ENCODE measurements at places on chromosomes 11 and 22.
A peak's percentile ranks its signal among the peaks of the same experiment; 100 is the strongest.

DNA sequence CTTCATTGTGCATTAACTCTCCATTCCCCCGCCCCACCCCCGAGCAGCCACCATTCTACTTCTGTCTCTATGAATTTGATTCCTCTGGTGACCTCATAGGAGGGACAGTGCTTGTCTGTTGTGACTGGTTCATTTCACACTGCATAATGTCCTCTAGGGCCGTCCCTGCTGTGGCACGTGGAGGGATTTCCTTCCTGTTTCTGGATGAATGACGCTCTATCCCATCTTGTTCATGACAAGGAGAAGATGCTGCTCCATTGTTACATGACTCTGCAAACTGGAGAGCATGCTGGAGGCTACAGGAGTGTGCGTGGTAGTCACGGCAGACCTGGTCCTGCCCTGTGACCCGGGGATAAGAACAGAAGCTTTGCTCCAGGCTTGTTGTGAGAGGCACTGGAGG lies 61.3 kb downstream of the RTL6 start:
- DNase-seq: no peak

GRCh38 chr11:44595964-44596381 lies 30.5 kb downstream of the CD82 start:
- no peak for DNase-seq

DNA sequence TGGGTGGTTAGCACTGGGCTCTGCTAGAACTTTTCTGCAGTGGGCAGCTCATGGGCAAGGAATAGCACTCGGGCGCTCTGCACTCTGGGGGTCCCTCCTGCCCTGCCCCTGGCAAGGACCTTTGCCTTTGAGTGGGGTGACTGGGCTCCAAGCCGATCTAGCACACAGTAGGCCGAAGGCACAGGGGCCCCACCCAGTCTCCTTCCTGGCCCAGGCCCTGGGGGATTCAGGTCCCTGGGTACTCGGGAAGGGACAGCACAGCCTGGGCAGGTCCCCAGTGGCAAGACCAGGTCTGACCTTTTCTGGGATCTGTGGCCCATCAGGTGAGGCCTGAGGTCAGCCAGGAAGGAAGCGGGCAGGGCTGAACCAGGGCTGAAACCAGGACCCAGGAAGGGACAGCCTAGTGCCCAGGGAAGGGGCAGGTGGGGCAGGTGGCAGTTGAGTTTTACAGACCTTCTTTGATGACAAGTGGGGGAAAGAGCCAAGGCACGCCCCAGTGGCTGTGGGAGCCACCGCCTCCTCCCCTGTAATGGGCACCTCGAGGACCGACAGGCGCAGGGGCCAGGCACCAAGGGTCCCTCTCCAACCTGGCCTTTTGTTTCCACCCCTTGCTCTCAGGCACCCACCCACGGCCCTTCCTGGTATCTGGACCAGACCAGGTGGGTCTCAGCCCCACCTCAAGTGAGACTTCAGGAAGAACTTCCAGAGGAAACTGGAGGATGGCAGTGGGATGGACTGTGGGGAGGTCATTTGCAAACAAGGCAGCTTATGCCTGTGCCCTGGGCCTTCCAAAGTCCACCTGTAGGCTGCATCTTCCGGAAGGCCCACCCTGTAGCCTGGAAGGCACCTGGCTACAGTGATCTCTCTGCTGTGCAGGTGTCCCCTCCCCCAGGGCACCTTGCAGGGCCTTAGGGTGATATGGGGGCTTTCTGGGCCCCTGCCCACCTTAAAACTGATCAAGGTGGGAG lies 883 bp upstream of the AIFM3 start:
- DNase-seq: no peak

- DNase-seq: no peak
These were observed 27.5 kb upstream of the KRTAP5-7 start for GRCh38 chr11:71499546-71499945.

GRCh38 chr22:43066134-43066533 lies 23.1 kb downstream of the TTLL1 start:
- no peak for DNase-seq

DNA sequence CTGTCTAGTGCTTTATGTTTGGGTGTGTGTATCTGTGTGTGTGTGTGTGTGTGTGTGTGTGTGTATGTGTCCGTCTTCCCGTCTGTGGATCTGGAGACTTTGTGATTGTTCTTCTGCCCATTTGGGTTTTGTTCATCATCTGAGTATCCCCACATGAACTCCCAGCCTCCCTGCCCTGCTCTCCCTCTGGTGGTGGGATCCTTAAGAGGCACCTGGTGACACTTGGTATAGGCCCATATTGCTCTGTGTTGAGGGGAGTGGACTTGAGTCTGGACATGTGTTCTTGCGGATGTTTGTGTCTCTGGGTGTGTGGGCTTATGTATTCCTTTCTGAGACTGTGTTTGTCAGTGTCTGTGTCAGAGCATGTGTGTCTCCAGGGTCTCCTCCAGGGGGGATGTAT lies 15.3 kb downstream of the RCOR2 start:
- peak; percentile 29 for DNase-seq

- DNase-seq: no peak
These were observed 780.2 kb downstream of the LRRC4C start for GRCh38 chr11:40679276-40679675.

DNA sequence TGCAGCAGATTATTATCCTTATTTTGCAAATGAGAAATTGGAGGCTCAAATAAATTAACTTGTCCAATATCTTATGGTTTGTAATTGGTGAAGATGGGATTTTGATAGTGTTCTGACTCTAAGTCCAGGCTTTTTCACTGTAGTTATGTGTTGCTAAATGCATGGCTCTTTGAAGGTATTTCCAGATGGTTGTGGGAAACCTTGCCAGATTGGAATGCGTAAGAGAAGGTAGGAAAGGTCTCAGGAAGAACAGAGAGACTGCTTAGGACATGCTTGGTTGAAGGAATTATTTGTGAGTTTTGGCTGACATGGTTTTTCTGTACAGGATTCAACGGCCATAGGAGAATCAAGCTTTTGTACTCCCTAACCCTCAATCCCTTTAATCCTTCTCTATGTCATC lies 108.6 kb downstream of the STIM1 start:
- DNase-seq: no peak

DNA sequence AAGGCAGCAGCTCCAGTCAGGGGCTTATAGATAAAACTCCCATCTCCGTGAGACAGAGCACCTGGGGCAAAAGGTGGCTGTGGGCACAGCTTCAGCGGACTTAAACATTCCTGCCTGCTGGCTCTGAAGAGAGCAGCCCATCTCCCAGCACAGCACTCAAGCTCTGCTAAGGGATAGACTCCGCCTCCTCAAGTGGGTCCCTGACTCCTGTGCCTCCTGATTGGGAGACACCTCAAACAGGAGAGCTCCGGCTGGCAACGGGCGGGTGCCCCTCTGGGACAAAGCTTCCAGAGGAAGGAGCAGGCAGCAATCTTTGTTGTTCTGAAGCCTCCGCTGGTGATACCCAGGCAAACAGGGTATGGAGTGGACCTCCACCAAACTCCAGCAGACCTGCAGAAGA lies 279.4 kb downstream of the LARGE1 start:
- DNase-seq: no peak

DNA sequence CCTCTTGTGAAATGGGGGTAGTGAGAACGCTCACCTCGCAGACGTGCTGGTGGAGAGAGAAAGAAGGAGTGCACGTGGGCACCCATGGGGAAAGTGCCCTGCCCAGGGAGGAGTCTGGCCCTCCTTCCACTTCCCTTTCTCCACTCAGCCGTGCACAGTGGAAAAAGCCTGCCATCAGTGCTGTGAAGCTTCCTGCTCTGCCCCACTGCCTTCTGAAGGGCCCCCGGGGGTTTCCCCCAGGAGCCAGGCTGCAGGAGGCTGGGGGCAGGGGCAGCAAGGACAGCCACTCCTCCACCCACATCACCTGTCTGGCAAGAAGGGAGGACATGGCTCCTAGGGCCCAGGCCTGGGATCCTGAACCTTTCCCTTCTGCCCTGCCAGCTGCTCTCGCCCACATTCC lies 7.6 kb downstream of the TP53I11 start:
- DNase-seq: peak; percentile 59

DNA sequence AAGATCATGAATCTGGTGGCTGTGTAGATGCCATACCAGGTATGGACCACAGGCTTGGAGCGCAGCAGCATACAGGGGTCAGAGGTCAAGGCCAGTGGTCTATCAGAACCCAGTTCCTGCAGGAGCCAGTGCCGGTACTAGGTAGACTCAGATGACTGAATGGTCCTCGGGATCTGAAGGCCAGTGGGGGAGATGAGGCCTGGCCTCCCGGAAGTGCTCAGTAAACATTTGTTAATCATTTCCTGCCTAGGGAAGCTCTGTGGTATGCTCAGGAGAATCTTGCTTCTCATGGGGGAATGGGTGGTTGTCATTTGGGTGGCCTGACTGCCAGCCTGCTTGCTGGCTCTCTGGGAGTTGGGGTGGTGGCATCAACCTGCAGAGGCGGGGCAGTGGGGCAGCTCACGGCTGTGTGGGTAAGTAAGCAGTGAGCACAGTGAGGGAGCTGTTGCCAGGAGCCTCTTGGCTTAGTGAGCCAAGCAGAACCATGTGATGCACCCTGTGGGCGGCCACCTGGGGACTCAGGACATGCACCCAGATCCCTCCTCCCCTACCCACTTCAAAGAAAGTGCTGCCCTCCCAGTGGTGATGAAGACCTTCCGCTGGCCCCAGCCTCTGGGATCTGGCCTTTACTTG lies 33.0 kb downstream of the PTPRJ start:
- DNase-seq: peak; percentile 17

GRCh38 chr11:65655570-65656332 lies 7.0 kb downstream of the RELA start:
- no peak for DNase-seq

- DNase-seq: no peak
These were observed 1.1 kb downstream of the ALG8 start for GRCh38 chr11:78138291-78138690.

DNA sequence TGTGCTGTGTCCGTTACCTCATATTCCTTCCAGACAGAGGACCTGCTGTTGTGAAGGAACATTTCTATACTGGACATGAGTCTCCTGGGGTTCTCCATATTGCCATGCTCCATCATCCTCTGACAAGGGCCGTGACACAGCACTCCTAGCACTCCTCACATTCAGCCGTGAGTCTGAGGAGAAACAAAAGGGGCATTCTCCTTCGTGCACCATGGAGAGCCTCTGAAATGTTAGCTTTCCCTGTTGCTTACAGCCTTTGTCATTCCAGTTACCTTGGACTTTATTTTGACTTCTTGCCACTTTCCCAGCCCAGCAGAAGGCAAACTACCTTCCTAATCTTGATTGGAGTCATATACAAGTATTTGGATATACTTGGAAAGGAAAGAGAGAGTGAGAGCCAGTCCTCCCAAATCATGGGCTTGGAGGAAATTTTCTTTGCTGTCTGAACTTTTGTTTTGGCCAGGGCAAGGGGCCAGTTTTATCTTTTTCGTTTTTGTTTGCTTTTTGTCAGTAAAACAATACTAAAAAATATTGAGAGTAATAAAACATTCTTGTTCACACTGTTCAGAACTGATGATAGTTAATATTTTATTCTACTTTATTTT lies 29.1 kb upstream of the TECTA start:
- DNase-seq: no peak

DNA sequence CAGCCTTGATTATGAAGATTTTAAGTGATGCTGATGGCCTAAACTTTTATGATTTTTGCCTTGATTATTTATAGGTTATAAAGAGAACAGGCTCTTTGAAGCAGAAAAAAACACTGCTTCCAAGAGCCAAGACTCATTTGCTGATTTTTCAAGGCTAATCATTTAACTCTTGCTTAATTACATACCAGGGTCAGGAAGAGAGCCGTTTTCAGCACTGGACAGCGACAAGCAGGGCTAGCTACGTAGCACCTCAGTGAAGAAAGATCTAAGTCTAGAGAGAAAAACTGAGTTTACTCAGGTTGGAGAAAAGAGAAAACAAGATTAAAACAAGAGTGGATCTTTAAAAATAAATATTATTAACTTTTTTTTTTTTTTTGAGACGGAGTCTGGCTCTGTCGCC lies 615.4 kb upstream of the B3GAT1 start:
- peak; percentile 39 for DNase-seq

GRCh38 chr11:13114566-13115379 lies 105.7 kb downstream of the RASSF10 start:
- no peak for DNase-seq

GRCh38 chr11:119103793-119104192 lies 2.1 kb upstream of the DPAGT1 start:
- no peak for DNase-seq

GRCh38 chr22:46027211-46028105 lies 50.5 kb upstream of the WNT7B start:
- no peak for DNase-seq

GRCh38 chr11:83682611-83682973 lies 396.4 kb upstream of the CCDC90B start:
- no peak for DNase-seq

- DNase-seq: no peak
These were observed 447.1 kb downstream of the MIAT start for GRCh38 chr22:27104449-27104848.

- DNase-seq: no peak
These were observed 18.2 kb upstream of the PSMA1 start for GRCh38 chr11:14538271-14538925.

- DNase-seq: no peak
These were observed 7.5 kb downstream of the KREMEN1 start for GRCh38 chr22:29080106-29080975.

- no peak for DNase-seq
These were observed 480 bp downstream of the TRIM34 start for GRCh38 chr11:5625281-5625680.

- DNase-seq: no peak
These were observed 87.1 kb upstream of the LDLRAD3 start for GRCh38 chr11:35856756-35857155.

- DNase-seq: no peak
These were observed 3.0 kb downstream of the MN1 start for GRCh38 chr22:27798511-27799014.

- DNase-seq: peak; percentile 25
These were observed 90.0 kb downstream of the SBF2 start for GRCh38 chr11:10204021-10204420.

DNA sequence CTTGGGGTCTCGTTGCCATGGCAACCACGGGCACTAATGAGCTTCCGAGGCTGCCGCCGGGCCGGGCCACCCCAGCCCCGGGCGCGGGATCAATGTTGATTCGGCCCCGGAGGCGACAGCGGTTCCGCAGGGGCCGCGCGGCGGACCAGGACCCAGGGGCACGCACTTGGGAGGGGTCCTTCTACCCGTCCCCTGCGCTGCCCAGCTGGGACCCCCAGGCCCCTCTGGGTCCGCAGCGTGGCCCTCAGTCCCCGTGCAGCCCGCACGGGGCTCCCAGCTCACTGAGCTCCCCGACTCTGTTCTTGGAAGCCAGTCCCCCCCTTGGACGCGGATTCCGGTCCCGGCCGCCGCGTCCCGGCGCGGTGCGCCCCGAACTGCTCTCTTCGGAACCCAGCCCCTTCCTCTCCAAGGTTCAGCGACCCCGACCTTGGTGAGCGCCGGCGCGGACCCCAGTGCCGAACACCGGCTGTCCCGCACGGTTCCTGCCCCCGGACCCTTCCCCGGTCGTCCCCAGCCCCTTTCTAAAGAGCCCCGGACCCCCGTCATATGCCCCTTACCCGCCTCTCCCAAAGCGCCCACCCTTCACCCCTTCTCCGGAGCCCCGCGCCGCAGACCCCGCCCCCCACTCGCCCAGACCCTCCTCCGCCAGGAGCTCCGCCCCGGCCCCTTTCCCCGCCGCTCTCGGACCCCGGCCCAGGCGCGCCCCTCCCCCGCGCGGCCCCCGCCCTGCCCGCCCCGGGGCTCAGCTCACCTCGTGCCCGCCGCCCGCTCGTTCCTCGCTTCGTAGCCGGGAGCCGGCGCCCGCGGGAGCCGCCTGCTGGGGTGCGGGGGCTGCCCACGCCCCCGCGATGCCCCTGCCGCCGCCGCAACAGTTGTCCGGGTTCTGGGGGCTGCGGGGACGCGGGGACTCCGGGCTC lies 18.3 kb upstream of the SHISAL1 start:
- no peak for DNase-seq

- no peak for DNase-seq
These were observed 4.1 kb downstream of the BRMS1 start for GRCh38 chr11:66340596-66341501.

Data from Kasumi-1 (cell line).